ENCODE measurements at places on chromosomes 5 and 9.
A peak's percentile ranks its signal among the peaks of the same experiment; 100 is the strongest.

- no peak for DNase-seq
These were observed 27.0 kb downstream of the PLPPR1 start for GRCh38 chr9:101055516-101055915.

DNA sequence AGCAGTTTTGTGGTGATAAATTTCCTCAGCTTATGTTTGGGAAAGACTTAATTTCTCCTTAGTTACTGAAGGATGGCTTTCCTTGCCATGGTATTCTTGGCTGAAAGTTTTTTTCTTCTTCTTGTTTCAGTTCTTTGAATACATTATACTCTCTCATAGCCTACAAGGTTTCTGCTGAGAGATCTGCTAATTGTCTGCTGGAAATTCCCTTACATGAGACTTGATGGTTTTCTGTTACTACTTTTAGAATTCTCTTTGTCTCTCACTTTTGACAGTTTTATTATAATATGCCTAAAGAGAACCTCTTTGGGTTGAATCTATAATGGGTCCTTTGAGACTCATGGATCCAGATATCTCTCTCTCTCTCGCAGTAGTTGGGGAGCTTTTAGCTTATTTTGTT lies 693.6 kb downstream of the PRELID2 start:
- DNase-seq = no peak

DNA sequence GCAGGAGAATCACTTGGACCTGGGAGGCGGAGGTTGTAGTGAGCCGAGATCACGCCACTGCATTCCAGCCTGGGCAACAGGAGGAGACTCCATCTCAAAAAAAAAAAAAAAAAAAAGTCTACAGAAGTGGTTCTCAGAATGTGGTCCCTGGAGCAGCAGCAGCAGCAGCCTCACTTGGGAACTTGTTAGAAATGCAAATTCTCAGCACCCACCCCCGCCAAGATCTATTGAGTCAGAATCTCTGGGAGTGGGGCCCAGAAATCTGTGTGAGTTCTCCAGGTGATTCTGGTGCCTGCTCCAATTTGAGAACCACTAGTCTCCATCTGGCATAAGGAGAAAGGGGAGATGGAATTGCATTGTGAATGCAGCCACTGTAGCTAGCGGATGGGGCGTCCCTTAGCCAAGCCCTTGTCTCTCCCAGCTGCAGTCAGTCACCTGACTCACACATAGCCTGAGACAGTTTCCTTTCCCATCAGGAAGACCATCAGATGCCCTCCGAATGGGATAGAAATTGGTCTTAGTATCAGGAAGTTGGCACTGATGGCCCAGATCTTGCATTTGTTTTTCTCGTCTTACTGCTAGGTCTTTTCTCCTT lies 12.2 kb upstream of the PTCH1 start:
- no peak for DNase-seq

- no peak for DNase-seq
These were observed 76.2 kb upstream of the MIER3 start for GRCh38 chr5:57028161-57028560.

GRCh38 chr9:2196757-2197156 lies 181.6 kb downstream of the SMARCA2 start:
- DNase-seq = no peak

DNA sequence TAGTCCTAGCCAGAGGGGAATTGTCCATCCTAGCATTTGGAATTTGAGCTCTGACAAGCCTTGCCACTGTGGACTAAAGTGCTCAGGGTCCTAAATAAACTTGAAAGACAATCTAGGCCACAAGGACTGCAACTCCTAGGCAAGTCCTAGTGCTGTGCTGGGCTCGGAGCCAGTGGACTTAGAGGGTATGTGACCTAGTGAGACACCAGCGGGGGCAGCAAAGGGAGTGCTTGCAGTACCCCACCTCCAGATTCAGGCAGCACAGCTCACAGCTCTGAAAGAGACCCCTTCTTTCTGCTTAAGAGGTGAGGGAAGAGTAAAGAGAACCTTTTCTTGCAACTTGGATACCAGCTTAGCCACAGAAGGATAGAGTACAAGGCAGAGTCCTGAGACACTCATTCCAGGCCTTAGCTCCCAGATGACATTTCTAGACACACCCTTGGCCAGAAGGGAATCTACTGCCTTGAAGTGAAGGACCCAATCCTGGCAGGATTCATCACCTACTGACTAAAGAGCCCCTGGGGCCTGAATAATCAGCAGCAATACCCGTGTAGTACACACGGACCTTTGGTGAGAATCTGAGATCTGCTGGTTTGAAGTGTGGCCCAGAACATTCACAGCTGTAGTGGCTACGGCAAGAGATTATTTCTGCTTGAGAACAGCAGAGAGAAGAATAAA lies 164.6 kb downstream of the CCDC171 start:
- no peak for DNase-seq

GRCh38 chr9:101705135-101705661 lies 33.2 kb downstream of the GRIN3A start:
- peak; percentile 49 for DNase-seq
